ENCODE measurements at places on chromosomes 5 and 9. TPM values are rescaled to one million over a fixed set of nuclear protein-coding genes. Genes with fewer than 3 reads are reported as not detected.

FAM200C gene
- total RNA-seq: 4.6 TPM

HAVCR2 gene
- 0.43 TPM for total RNA-seq

ERP44 gene
- 25.0 TPM for total RNA-seq

AKNA gene
- 11.9 TPM for total RNA-seq

FGF18 gene
- 2.7 TPM for total RNA-seq

SLC6A18 gene
- not detected for total RNA-seq
